ENCODE measurements at places on chromosomes 1 and 21.

DNA sequence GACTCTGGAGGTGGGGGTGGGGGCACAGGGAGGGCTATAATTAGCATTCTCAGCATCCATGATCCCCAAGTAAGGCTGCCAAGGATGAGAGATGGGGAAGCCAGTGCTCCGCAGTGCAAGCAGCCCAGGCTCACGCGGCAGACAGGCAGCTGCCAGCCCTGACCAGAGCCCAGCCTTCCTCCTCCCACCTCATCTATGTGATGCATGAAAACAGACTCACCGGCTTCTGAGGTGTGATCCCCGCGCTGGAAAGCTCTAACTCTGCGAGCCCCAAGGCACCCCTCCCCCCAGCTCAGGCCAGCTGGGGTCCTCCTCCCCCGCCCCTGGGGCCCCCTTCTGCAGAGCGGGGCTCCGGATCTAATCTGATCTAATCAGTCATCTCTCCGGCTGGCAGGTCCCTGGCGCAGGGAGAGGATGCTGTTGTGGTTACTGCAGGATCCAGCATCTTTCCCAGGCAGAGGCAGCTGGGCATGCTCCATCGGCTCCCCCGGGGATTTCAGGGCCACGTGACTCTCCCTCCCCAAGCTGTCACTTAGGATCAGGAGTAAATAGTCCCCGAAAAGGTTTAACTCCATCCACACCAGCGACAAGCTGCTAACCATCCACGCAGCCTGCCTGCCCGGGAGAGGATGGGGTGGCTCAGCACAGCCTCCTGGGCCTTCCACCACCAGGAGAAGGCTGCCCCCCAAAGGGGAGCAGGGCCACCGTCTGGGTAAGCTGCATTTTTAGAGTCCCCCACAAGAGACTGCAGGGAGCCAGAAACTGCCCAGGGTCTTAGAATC, at the start of gene PLEKHA6:
Gene PLEKHA6 (minus strand): TSS at position 456 of the 782 bp plus-strand sequence. CDS start 86,202 bp downstream, outside the sequence.
- DNase-seq, result no peak

- DNase-seq, result no peak
These were observed 82.3 kb upstream of the CACHD1 start for GRCh38 chr1:64387389-64388285.

DNA sequence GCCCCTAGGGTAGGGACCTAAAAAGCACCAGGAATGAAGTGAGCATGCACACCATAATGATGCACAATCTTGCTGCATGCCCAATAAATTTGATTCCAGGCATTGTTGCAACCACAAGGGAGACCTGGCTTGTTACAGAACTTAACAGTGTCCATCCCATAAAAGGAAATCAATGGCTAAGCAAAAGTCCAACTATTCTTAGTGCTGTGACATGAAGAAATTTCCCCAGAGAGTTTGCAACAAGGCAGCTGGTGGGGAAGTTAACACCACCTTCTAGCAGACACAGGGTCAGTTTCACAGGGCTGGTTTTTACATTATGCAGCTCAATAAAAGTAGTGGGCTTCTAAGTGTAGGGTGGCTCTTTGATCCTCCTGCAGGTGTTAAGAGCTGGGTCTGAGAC, 221.1 kb downstream of the KCNJ6 start:
- no peak for DNase-seq

- DNase-seq, result no peak
These were observed 607.5 kb upstream of the BRINP3 start for GRCh38 chr1:191085121-191085520.

DNA sequence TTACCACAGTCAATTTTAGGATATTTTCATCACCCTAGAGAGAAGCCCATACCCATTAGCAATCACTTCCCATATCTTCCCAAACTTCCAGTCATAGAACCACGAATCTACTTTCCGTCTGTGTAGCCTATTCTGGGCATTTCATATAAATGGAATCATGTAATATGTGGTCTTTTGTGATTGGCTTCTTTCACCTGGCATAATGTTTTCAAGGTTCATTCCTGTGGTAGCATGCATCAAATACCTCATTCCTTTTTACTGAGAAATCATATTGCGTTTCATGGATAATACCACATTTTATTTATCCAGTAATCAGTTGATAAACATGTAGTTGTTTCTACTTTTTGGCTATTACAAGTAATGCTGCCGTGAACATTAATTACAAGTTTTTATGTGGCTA, 21.5 kb downstream of the DESI2 start:
- DNase-seq, result no peak

- no peak for DNase-seq
These were observed 17.0 kb downstream of the NSL1 start for GRCh38 chr1:212774584-212774983.

DNA sequence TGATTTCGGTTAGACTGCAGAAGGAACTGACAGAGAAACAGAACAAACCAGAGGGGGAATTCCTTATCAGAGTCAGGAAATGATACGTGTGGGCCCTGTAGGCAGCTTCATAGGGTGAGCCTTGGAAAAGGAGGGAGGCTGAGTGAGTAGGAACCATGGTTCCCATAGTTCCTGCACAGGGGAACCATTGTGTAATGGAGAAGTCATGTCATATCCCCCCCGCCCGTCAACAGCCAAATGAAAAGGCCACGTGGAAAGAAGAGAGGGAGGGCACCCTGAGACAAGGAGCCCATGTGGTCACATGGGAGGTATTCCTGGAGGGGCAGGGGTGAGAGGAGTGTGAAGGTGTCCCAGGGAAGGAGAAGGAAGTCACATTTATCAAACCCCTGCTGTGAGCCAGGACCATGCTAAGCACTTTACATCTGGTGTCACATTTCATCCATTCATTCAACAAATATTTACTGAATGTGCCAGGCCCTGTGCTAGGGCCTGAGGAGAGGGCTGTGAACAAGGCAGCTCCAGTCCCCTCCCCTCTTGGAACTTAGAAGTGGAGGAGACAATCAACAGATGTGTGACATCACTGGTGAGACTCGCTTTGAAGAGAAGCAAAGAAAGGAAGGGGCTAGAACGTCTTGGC, 15.7 kb upstream of the FGR start:
- DNase-seq, result no peak

GRCh38 chr1:44425341-44426082, 20.5 kb downstream of the RNF220 start:
- no peak for DNase-seq

DNA sequence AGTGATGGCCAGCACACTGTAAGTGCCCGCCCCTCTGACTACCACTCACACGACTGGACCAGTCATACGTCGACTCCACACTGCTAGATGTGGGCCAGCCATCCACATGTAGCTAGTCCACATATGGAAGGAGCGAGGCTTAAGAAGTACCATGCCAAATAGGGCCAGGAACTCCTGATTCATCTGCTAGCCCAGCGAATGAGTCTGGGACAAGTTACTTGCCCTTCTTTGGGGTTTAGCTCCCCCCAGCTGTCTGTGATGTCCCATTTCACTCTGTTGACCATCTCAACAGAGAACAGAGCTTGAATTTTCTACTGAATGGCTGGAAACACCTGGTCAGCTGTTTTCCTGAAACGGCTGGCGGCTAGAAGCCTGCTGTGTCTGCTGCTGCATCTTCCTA, 5.8 kb downstream of the CSRP1 start:
- DNase-seq, result no peak

DNA sequence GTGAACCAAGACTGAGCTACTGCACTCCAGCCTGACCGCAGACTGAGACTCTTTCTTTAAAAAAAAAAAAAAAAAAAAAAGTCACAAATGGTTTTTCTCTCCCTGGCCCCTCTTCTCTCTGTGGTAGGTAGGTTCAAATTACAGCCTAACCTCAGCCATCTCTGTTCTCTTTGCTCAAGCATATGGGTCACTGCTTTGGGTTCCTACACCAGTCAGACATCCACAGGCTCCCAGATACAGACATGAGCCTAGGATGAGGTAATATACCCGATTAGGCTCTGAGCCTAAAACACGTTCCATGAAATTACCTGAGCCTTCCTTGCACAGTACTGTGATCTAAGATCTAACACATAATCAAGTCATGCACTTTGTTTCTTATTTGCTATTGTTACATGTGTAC, 90.5 kb upstream of the JAK1 start:
- DNase-seq, result no peak

DNA sequence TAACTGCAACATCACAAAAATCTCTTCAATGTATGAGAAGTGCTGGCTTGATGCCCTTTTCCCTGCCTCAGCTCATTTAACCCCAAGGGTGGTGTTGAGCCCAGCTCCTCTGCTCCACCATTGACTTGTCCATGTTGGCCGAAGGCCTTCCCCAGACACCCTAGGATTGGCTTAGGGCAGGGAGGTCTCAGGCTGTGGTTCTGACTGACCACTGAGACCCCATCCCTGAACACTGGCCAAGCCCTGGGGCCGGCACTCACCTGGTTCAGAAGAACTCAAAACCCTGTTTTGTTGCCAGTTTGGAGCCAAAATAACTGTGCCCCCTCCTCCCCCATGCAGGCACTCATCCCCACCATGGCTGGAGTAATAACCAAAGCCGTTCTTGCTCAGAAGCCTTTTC, 38.6 kb downstream of the NENF start:
- no peak for DNase-seq

DNA sequence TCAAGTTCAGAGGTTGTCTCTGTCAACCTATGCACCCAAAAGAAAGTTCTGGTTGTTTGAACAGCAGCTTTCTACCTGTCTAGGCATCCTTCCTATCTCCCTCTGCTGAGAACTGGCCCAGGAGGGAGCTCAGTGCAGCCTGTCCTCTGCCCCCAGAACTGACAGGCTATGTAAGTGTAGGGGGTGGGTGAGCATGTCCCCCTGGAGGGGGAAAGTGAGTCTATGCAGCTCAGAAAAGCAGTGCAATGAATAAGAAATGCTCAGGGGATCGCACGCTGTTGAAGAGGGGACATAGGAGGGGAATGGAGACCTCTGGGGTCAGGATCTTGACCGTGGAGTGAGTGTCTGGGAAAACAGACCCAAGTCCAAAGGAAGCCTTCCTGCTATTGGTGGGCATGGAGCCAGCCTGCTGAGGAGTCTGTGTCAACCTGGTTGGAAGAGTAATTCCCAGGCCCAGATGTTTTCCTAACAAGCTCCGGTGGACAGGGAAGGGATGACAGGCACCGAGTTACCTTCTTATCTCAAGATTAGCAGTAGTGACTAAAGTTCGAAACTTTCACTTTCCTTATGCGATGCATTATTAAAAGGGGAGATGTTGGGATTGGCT, 26.1 kb upstream of the FHAD1 start:
- no peak for DNase-seq

- DNase-seq, result no peak
These were observed 15.3 kb downstream of the LDLRAD1 start for GRCh38 chr1:54002544-54003248.

DNA sequence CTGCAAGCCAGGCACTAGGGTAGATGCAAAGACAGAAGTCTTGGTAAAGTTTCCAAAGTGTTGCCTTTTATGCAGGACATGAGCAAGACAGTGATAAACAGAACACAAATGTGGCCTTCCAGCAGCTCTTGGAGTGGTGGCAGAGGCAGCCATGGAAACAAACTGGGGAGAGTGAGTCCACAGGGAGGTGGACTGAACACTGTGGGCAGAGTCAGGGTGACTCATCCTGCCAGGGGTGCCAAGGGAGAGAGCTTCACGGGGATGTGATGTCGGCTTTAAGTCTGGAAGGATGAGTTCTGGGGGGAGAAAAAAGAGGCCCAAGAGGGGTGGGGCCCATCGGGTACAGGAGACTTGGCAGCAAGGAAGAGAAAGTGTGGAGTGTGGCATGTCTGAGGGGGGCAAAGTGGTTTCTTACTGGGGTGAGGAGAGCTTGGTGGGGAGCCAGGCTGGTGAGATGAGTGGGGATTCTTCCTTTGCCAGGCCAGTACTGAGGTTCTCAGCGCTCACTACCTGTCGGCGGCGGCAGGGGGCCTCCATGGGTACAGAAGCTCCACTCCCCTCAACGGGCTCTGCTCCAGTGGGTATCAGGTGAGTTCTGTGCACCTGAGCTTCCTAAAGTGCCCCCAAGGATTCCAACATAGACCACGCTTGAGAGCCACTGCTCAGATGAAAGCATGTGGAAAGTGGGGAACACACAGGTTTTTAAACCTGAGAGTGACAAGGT, 41.8 kb downstream of the KIAA0040 start:
- no peak for DNase-seq

- no peak for DNase-seq
These were observed 74.7 kb downstream of the RUNX1 start for GRCh38 chr21:34974162-34974981.

GRCh38 chr1:116661633-116662032, 5.9 kb downstream of the IGSF3 start:
- no peak for DNase-seq

- DNase-seq, result no peak
These were observed 5.2 kb downstream of the RCSD1 start for GRCh38 chr1:167635156-167635648.

DNA sequence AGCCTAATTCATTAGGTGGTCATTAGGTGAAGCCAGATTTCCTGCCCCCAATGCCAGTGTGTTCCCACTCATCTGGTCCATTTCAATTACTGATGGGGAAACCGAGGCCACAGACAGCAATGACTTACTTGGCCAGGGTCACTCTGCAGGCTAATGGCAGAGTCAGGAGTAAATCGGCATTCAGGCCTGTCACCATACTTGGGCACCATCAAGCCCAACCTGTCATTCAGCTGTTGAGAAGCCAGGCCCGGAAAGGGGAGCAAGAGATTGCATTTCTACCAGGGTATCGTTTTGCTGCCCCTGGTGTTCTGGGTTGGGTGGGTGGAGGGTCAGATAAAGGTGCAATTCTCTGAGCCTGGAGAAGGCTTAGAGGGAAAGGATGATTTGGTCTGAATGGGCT, 8.0 kb upstream of the TMEM61 start:
- DNase-seq, result no peak

GRCh38 chr1:117122330-117123025, 929 bp upstream of the TRIM45 start:
- no peak for DNase-seq

GRCh38 chr1:246067432-246068216, 439.5 kb downstream of the SMYD3 start:
- no peak for DNase-seq

DNA sequence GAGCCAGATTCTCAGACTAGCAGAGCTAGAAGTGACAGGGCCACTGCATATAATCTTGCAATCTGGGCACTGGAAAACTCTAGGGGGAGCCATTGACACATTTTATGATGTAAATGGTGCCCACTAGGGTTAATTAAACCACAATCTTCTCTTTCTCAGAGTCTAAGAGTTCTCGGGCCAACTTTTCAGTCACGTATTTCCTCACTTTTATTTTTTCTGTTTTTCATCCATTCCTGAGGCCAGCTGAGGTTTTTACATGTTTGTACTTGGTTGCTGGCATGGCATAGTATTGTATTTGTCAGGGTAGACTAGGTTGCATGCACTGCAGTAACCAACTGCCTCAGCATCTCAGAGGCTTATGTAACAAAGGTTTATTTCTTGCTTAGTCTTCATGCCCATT, 138.2 kb downstream of the ZNF326 start:
- no peak for DNase-seq

- peak; percentile 10 for DNase-seq
These were observed 627 bp downstream of the CERS2 start for GRCh38 chr1:150973836-150974579.

- DNase-seq, result no peak
These were observed 1476.2 kb downstream of the MRPL39 start for GRCh38 chr21:24131056-24131455.

GRCh38 chr1:35808450-35809113, 766 bp downstream of the AGO4 start:
- no peak for DNase-seq
